Activated CD4-positive, alpha-beta T cell treated with anti-CD3 and anti-CD28 coated beads for 36 hours (primary cell): ENCODE measurements at places on chromosomes 16 and 17. TPM values are rescaled to one million over a fixed set of nuclear protein-coding genes. Genes with fewer than 3 reads are reported as not detected.
A peak's percentile ranks its signal among the peaks of the same experiment; 100 is the strongest.

- DNase-seq = peak; percentile 66
Observed at GRCh38 chr17:1908699-1909309, 79.0 kb downstream of the RPA1 start.

The GRAPL gene
- total RNA-seq = 4.0 TPM

- no peak for DNase-seq
Observed at GRCh38 chr16:28586466-28586865, 10.4 kb downstream of the SULT1A2 start.

DNA sequence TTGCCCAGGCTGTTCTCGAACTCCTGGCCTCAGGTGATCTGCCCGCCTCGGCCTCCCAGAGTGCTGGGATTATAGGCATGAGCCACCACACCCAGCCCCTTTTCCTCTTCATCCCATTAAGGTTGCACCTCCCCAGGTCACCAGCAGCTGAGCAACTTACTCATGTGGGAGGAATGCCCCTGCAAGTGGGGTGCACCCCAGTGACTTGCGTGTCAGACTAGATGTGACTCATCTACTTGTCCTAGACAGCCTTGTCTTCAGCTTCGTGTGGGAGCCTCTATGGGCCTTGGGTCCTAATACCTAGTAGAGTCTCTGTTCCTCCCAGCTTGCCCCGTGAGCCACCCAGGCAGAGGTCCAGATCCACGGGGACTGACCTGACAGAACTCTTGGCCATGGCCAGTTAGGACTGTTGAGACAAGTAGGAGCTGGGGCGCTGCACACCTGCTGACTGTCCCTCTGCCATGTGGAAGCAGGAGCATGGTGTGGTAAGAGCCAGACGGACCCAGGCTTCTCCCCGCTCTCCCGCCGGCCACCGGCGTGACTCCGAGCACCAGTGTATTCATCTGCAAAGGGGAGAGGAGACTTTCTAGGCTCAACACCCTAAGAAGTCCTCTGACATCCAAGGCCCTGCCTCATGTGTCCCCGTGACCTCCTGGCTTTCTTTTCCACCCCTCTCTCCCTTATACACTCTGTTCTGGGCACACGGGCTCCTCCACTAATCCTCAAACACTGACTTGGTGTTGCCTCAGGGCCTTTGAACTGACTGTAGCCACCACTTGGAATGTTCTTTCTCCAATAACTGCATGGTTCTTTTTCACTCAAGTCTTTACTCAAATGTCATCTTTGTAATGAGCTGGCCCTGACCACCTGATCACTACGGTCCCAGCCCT lies 11.6 kb upstream of the CBX4 start:
- DNase-seq = peak; percentile 54

DNA sequence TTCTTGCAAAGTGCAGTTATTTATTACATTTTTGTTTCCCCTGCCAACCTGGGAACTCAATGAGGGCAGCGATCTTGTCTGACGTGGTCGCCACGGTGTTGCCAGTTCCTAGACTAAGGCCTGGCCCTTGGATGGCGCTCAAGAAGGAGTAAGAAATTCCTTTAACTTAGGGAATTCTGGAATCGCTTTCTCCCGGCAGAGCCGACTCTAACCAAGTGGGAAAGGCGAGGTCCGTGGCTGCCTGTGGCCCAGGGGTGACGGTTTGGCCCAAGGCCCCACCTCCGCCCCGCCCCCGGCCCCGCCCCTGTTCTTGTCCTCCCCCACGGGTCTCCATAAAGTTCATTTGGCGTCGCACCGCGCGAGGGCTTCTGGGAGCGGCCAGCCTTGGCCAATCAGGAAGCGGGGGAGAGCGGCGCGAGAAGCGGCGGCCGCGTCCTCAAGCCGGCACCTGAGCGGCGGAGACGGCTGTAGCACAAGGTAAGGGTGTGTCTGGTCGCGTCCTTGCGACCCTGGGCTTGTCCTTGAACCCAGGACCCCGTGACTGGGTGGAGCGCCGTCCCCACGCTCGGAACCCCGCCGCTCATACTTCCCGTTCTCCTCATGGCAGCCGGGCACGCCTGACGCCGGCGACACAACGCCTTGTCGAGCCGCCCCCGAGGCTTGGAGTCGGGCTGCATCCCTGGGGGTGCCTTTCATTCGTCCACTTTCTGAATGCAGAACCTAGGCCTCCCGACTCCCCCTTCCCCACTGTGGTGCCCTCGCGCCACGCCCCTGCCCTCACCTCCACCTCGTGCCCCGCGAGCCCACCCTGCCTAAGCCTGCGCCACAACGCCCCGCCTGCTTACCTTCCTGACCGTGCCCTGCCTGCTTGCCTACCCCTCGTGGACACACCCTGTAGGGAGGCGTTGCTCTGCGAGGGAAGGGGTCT lies at the start of gene NUP93:
NUP93 (plus strand) TSS at position 395 of the 928 bp plus-strand sequence. CDS start 18,119 bp downstream, outside the sequence.
- DNase-seq = peak; percentile 95

The LRRC37A3 gene
- total RNA-seq = 2.6 TPM

The ZFPM1 gene
- 9.9 TPM for total RNA-seq

The LDHD gene
- 0.21 TPM for total RNA-seq

- DNase-seq = peak; percentile 72
Observed at GRCh38 chr17:2724784-2725164, 13.2 kb upstream of the CLUH start.

DNA sequence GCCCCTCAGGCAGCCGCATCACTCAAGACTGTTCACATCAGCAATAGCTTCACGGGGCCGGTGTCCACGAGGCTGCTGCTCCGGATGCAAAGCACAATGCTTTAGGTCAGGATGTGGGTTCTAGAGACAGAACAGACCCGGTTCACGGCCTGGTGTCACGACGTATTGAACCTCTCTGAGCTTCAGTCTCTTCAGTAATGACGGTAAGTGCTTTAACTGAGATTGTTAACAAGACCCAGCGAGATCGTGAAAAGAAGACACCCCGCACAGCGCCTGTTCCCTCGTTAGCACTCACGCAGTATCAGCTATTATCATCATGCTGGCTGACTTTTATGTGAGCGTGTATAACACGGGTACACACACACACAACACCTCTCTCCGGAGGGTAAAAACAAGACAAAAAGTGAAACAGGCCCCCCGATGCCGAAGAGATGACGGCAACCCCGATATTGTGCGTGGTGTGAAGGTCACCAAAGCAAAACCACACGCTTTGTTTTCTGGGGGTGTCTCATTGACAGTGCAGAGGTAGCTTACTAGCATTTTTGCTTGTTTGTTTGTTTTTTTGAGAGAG lies 21.4 kb upstream of the ABR start:
- peak; percentile 38 for DNase-seq

The KRTAP2-1 gene
- total RNA-seq = not detected

DNA sequence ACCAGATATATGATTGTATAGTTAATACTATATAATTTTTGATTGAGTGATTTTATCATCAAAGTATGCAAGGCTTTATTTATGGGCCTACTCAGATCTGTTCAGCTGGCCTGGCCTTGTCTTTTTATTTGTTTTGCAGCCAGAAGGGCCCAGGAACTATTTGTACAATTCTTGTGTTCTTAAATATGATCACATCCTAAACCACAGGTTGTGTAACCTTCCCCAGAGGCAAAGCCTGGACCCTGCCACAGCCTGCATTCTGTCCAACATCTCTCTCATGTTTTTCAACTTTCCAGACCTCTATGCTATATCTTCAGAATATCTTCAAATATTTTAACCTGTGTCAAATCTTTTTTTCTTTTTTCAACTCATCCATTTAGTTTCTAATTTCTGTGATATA lies 410.4 kb upstream of the MON1B start:
- DNase-seq = no peak

DNA sequence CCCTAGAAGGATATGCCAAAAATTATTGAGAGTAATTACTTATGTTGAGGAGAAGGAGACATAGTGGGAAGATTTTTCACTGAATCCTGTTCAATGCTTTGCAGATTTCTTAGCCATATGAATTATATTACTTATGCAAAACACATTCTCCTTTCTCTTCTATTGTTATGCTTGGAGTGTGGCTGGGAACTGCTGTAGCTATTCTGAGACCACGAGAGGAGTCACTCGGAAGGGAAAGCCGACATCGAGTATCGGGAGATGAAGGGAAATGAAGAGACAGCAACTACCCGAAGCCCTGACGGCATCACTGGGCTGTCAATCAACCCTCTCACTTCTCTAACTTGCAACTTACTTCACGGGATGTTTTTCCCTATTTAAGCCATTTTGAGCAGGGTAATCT lies 39.6 kb downstream of the STX8 start:
- no peak for DNase-seq

- DNase-seq = no peak
Observed at GRCh38 chr17:79001190-79002020, 8.2 kb downstream of the CANT1 start.

The SECTM1 gene
- 10.9 TPM for total RNA-seq

GRCh38 chr16:87499189-87499486 lies 6.3 kb upstream of the ZCCHC14 start:
- DNase-seq = no peak

The RNU2-1 gene
- total RNA-seq = 2,288 TPM
